Right cardiac atrium (tissue), 5 donors: ENCODE measurements at places on chromosomes 3 and 15. TPM values are rescaled to one million over a fixed set of nuclear protein-coding genes. Genes with fewer than 3 reads are reported as not detected.

- DNase-seq, result no peak
Observed at GRCh38 chr3:108006881-108007331, 83.9 kb downstream of the CD47 start.

The POPDC2 gene
- total RNA-seq, result 348 TPM

DNA sequence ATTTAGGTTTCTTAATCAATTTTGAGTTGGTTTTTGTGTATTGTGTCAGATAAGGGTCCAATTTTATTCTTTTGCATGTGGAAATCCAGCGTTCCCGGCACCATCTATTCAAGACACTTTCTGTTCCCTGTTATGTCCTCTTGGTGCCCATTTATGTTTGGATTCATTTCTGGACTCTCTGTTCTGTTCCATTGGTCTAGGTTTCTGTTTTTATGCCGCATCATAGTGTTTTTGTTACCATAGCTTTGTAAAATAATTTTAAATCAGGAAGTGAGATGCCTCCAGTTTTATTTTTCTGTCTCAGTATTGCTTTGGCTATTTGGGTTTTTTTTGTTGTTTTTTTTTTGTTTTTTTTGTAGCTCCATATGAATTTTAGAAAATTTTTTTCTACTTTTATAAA lies 97.1 kb downstream of the LRRC28 start:
- DNase-seq, result no peak

DNA sequence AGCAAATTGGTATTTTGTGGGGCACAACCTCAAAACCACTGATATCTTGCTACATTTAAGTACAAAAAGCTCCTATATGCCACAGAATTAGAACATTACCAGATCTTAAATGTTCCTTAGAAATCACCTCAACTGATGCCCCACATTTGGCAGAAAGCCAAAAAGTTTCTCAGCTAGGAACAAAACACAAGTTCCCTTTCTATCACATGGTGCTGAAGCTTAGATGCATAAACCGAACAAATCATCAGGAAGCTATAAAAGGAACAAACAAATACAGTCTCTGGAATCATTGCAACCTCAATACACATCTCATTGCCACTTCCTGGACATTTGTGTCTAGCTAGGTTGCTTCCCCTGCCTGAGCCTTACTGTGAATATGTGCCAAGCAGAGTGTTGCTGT lies 492.6 kb downstream of the LPP start:
- no peak for DNase-seq

The LAMB2 gene
- 725 TPM for total RNA-seq

The ZPLD1 gene
- not detected for total RNA-seq

GRCh38 chr3:179872842-179873241 lies 163.9 kb downstream of the PEX5L start:
- no peak for DNase-seq

- DNase-seq, result no peak
Observed at GRCh38 chr3:72120039-72120438, 335.1 kb upstream of the PROK2 start.

- peak; percentile 54 for DNase-seq
Observed at GRCh38 chr3:49906073-49906743, 2.5 kb upstream of the MST1R start.

- no peak for DNase-seq
Observed at GRCh38 chr3:120280566-120280965, 4.5 kb downstream of the GPR156 start.

- peak; percentile 60 for DNase-seq
Observed at GRCh38 chr15:73598530-73599160, 34.5 kb downstream of the NPTN start.

The ATP2B2 gene
- 0.20 TPM for total RNA-seq

DNA sequence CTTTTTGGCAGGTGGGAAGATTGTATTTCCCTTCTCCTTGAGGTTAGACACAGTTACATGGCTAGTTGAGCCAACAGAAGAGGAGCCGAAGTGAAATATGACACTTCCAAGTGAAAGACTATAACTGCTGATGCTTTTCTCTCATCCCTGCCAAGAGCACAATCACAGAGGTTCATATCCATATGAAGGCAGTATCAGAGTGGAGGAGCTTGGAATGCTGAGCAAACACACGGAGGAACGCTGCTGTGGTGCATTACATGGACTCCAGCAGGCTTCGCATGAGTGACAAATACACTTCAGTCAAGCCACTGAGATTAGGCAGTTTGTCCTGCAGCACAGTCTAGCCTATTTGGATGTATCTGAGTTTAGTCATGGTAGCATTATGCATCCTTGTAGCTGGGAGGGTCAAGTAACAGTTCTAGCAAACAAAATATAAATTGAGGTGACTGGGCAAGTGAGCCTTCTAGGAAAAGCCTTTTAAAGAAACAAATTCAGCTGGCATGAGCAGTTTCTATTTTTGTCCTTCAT lies 5.4 kb downstream of the IQCF6 start:
- no peak for DNase-seq

GRCh38 chr3:73868688-73869315 lies 244.1 kb upstream of the PDZRN3 start:
- no peak for DNase-seq

GRCh38 chr3:107969525-107969924 lies 121.3 kb downstream of the CD47 start:
- no peak for DNase-seq

GRCh38 chr3:171676601-171677175 lies 133.6 kb downstream of the PLD1 start:
- DNase-seq, result peak; percentile 35

GRCh38 chr3:115990669-115991068 lies 367.4 kb downstream of the GAP43 start:
- no peak for DNase-seq

- no peak for DNase-seq
Observed at GRCh38 chr15:41115652-41116115, 396 bp downstream of the INO80 start.

DNA sequence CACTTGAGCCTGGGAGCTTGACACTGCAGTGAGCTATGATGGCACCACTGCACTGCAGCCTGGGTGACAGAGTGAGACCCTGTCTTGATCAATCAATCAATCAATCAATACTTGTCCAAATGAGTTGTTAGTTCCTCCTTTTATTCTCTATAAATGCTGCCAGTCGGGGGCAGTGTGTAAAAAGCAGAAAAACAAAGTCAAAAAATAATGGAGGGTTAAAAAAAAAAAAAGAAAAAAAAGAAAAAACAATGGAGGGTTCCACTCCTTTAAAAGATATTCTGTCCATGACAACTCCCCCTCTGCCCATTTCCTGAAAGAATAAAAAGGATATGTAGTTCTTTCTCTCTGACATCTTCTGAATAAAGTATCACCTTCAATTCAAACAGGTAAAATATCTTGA lies 1068.6 kb downstream of the FHIT start:
- DNase-seq, result no peak

DNA sequence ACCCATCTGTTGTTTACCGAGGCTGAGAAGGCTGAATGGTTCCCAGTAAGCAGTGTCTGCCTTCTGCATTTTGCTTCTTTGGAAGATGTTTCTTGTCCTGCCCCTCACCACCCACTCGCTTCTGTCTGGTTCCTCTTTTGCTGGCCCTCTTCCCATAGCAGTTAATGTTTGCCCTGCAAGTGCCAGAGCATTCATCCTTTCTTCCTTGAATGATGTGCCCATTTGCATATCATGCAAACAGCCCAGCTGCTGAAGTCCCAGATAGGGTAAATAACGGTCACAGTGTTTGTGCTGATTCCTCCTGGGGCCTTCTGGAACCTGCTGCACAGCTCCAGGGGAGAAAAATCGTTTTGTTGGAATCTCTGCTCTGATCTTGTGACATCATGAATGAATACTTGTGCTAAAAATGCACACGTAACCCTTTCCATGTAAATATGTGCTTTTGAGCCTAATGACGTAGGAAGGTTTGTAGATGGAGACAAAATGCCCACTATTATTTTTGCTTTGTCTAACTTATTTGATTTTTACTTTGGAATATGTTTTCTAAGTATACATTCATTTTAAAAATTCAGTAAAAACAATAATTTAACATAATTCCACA lies 381.0 kb downstream of the SOX2 start:
- DNase-seq, result no peak

DNA sequence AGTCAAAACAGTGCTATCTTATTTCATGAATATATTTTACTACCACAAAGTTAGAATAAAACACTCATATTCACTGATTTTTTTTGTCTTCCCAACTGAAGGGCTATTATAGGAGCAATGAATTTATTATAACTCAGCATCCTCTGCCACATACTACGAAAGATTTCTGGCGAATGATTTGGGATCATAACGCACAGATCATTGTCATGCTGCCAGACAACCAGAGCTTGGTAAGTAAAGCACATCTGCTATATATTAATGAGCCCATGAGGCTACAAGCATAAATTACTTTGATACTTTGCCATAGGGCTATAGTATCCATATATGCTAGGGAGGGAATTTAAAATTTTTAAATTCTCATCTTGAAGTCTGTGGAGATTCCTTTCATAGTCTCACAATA lies 95.9 kb downstream of the FEZF2 start:
- DNase-seq, result no peak
